ENCODE measurements at places on chromosomes 5 and 9. TPM values are rescaled to one million over a fixed set of nuclear protein-coding genes. Genes with fewer than 3 reads are reported as not detected.

CDHR2 gene
- polyA plus RNA-seq: not detected

NDUFS4 gene
- 177 TPM for polyA plus RNA-seq

TAF11L5 gene
- polyA plus RNA-seq: not detected

MYMK gene
- not detected for polyA plus RNA-seq

GGTA1 gene
- polyA plus RNA-seq: 42.5 TPM

LRRC8A gene
- 28.3 TPM for polyA plus RNA-seq

PGM5 gene
- 126 TPM for polyA plus RNA-seq

ENHO gene
- polyA plus RNA-seq: 3.2 TPM

GALNT12 gene
- 0.29 TPM for polyA plus RNA-seq

PLAC8L1 gene
- polyA plus RNA-seq: 0.23 TPM

RBM27 gene
- 6.7 TPM for polyA plus RNA-seq

ARL14EPL gene
- polyA plus RNA-seq: not detected

FOCAD gene
- 9.5 TPM for polyA plus RNA-seq

NR2F1-AS1 gene
- polyA plus RNA-seq: 10.3 TPM

GPR150 gene
- 0.09 TPM for polyA plus RNA-seq

UAP1L1 gene
- polyA plus RNA-seq: 10.1 TPM

ITGA1 gene
- polyA plus RNA-seq: 6.6 TPM

GRM6 gene
- polyA plus RNA-seq: under 0.01 TPM

- DNase-seq: no peak
Observed at GRCh38 chr9:112198646-112199045, 23.5 kb upstream of the SUSD1 start.

GRCh38 chr5:59007460-59008063, 424.7 kb downstream of the RAB3C start:
- DNase-seq: no peak

DNA sequence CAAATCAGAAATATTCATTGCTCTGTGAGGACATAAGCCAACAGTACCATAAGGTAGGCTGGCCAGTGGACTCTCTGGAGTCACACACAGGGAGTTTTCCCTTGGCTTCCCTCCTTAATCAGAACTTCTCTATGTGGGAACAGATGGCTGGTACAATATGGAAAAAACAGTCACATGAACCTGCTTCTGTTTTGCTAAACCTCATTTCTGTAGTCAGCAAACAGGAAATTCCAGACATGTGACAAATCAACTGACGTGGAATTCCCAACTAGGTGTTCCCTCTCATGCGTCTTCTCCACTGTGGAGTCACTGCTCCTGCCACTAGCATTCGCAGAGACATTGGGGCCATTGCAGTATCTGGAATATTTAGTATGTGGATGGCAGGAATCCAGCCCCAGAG, 617.6 kb downstream of the KIF4B start:
- DNase-seq: no peak

GRCh38 chr5:126641387-126641786, 40.6 kb downstream of the PHAX start:
- no peak for DNase-seq

DNA sequence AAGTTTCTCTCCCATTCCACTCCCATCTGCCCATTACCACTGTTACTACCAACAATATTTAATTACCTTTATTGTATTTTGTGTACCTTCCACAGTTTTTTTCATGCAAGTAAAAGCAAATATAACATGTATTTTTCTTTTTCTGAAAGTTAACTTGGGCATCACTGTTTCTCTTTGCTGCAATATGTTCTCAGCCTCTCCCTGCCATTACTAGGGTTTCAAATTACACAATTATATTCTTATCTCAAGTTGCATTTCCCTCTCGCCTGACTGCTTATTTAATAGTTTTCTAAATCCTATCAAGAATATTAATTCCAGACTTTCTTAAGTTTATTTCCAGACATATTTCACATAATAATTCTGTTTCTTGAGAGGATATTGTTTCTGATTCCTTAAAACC, 46.9 kb upstream of the GAS1 start:
- no peak for DNase-seq

GRCh38 chr9:134346151-134346550, 19.9 kb downstream of the RXRA start:
- DNase-seq: no peak

- DNase-seq: no peak
Observed at GRCh38 chr9:7607421-7607820, 192.2 kb downstream of the DMAC1 start.

GRCh38 chr9:75170898-75171360, 82.6 kb downstream of the OSTF1 start:
- no peak for DNase-seq

DNA sequence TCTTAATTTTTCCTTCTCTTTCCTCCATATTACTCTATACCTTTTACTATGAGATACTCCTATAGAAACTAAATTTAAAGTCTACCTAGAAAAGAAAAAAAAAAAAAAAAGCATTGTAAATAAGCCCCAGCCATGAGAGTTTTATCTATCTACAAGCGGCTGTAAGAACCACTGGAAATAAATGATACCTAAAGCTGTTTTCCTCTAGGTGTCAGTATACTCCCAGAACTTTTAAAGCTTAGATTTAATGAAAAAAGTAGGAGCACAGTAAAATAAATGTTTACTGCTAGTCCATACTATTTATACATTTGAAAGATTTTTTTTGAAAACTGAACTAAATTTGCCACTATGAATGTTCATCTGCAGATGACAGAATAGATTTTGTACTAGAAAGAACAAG, 26.2 kb downstream of the TYRP1 start:
- DNase-seq: no peak

- peak; percentile 46 for DNase-seq
Observed at GRCh38 chr5:159855476-159856191, 60.6 kb upstream of the ADRA1B start.

GRCh38 chr9:113416149-113416721, 5.7 kb downstream of the C9orf43 start:
- no peak for DNase-seq

GRCh38 chr9:35294556-35294955, 132.7 kb downstream of the UNC13B start:
- DNase-seq: no peak

DNA sequence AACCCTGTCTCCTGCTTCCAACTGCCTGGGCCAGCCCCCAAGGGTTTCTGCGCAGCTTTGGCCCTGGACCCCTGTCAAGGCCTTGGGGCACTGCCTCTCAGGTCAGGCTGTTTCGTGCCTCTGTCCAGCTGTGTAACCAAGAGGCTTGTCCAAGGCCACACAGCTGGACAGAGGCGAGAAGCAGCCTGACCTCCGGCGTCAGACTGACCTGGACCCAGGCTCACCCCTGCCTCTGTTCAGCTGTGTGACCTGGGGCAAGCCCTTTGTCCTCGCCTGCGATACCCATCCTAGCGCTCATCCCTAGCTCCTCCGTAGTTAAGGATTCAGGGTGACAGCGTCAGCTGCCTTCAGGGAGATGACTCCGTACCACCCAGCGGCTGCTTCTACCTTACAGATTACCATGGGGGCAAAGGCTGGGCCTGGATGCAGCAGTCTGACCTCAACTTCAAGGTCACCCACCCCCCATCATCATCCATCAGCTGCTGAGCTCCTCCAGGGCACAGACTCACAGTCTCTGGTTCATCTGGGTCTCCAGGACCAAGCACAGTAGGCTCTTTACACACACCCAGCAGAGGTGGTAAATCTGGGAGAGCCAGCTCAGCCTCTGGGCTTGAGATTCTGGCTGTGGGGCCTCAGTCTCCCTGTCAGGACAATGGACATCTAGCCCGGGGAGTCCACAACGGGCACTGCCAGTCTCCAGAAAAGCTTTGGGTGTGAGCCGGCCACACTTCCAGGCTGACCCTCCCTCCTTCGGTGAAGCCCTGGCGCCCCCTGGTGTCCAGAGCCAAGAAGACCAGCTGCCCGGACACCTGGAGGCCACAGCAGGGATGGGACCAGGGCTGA, 7.9 kb downstream of the AK1 start:
- DNase-seq: peak; percentile 92

GRCh38 chr9:131529597-131530545, 1.2 kb downstream of the UCK1 start:
- DNase-seq: no peak

DNA sequence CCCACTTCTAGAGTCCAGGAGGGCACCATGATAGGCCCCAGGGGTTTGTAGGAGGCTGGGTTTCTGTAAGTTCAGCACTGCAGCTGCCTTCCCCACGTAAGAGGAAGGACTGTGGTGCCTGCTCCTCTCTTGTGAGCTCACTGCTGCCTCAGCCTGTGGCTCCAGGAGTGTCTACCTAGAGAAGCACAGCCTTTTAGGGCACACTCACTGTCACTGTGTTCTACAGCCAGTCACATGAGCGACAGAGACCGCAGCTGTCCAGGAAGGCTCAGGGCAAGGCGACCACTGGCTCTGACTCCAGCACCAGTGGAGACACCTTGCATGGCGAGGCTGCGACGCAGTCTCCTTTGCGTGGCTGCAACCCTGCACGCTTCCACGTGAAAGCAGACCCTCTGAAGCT, 72.8 kb downstream of the OTULIN start:
- DNase-seq: no peak

DNA sequence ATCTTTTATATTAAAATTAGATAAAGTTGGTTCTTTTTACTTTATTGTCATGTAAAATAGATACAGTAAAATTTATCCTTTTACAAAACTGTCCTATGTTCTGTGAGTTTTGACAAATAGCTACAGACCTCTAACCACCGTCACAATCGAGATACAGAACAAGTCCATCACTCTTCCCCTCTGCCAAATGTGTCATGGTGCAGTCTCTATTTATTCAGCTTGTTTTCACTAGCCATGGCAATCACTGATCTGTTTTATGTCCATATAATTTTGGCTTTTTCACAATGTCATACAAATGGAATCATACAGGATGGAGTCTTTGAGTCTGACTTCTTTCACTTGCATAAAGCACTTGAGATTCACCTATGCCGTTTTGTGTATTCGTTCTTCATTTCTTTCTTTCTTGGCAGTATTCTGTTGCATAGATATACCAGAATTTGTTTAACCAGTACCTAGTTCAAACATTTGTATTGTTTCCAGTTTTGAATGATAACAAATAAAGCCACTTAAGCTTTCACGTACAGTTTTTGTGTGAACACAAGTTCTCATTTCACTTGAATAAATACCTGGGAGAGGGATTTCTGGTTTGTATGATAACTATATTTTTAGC, 273.2 kb upstream of the MPDZ start:
- no peak for DNase-seq

- no peak for DNase-seq
Observed at GRCh38 chr5:102922799-102923477, 167.8 kb downstream of the PAM start.

DNA sequence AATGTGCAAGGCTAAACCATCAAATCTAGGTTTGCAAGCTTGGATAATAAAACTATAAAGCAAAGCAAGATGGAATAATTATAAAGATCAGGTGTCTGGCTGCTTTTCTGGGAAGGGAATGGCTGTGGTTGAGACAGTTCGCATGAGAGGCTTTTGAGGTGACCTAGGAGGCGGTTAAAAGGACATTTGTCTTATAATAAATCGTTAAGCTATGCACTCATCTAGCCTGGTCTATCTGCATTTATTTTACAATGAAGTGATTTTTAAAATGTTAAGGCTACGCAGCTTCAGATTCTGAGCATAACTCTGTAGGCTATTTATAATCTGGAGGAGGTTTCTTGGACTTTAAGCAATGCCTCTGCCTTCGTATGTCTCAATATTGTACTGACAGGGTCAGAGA, 29.4 kb upstream of the MAN2A1 start:
- no peak for DNase-seq

DNA sequence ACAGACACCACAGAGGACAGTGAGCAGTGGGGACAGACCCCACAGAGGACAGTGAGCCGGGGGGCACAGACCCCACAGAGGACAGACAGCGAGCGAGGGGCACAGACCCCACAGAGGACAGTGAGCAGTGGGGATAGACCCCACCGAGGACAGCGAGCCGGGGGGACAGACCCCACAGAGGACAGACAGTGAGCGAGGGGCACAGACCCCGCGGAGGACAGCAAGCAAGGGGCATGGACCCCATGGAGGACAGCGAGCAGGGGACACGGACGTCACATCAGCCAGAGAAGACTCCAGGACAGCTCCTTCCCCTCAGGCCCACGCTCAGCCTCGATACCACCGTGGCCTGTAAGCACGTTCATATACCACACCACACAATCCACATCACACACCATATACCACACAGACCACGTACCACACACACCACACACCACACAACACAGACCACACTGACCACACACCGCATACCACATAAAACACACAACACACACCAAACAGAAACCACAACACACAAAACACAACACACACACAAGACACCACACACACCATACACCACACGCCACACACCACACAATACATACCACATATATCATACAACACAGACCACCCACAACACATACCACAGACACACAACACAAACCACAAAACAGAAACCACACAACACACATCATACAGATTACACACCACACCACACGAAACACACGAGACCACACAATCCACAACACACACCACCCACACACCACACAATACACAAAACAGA, 5.2 kb upstream of the ZDHHC11 start:
- DNase-seq: no peak

DNA sequence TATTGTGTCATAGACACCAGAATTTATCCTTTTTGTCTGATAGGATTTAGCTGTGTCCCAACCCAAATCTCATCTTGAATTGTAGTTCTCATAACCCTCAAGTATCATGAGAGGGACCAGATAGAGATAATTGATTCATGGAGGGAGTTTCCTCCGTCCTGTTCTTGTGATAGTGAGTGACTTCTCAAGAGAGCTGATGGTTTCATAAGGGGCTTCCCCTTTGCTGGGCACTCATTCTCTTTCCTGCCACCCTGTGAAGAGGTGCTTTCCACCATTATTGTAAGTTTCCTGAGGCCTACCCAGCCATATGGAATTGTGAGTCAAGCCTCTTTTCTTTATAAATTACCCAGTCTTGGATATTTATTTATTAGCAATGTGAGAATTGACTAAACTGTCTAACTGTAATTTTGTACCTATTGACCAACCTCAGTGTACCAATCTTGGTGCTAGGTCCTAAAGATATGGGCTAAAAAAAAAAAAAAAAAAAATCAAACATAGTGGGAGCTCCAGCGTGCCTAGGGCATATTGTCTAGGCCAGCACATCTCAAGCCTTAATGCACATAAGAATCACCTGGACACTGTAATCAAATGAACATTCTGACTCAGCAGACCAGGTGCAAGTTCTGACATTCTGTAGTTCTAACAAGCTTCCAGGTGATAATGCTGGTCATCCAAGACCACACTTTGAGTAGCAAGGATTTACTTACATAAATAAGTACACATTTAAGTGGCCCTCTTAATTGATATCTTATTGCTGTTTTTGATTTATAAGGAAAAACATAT, 30.5 kb downstream of the ST8SIA4 start:
- no peak for DNase-seq

GRCh38 chr5:178766936-178767912, 36.8 kb upstream of the ZNF354A start:
- DNase-seq: no peak

DNA sequence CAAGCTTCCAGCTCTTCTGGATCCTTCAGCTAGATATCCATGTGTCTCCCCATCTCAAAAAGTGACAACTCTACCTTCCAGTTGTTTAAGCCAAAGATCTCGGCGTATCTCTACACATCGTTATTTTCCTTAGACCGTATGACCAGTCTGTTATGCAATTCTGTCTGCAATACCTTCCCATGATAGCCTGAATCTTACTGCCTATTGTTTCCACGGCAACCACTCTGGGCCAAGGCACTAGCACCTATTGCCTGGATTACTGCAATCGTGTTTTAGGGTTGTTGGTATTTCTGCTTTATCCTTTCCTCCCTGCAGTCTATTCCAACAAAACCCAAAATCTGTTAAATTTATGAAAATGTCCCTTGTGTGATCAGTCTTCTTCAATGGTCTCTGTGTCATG, 448.4 kb downstream of the MTRR start:
- no peak for DNase-seq

Data from right cardiac atrium (tissue), 5 donors.